NCI-H510A (cell line): ENCODE measurements at places on chromosomes 6 and 20.

GRCh38 chr6:80254716-80255115 lies 148.2 kb downstream of the BCKDHB start:
- DNase-seq = no peak

DNA sequence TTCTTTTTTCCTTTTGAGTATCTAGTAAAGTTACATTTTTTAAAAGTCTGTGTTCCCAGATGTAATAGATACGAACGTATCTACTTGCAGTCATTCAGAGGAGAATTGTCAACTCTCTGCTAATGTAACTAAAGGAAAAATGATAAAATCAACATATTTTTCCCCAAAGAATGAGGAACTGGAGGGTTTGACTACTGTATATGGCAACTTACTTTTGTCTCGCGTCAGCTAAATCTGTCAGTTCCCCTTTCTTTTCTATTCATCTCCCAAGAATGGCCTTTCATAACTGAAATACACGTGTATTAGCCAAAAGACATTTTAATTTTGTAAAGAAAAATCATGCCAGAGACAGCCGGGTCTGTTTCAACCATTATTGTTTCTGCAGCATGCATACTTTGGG lies 5.4 kb downstream of the EYA2 start:
- no peak for DNase-seq

DNA sequence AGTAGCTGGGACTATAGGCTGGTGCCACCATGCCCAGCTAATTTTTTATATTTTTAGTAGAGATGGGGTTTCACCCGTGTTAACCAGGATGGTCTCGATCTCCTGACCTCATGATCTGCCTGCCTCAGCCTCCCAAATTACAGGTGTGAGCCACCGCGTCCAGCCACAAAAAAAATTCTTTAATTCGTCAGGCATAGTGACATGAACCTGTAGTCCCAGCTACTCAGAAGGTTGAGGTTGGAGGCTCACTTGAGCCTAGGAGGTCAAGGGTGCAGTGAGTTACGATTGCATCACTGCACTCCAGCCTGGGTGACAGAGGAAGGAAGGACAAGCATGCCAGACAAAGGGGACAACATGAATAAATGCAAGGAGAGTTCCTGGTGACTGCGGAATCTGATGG lies 19.5 kb upstream of the ASXL1 start:
- DNase-seq = no peak

DNA sequence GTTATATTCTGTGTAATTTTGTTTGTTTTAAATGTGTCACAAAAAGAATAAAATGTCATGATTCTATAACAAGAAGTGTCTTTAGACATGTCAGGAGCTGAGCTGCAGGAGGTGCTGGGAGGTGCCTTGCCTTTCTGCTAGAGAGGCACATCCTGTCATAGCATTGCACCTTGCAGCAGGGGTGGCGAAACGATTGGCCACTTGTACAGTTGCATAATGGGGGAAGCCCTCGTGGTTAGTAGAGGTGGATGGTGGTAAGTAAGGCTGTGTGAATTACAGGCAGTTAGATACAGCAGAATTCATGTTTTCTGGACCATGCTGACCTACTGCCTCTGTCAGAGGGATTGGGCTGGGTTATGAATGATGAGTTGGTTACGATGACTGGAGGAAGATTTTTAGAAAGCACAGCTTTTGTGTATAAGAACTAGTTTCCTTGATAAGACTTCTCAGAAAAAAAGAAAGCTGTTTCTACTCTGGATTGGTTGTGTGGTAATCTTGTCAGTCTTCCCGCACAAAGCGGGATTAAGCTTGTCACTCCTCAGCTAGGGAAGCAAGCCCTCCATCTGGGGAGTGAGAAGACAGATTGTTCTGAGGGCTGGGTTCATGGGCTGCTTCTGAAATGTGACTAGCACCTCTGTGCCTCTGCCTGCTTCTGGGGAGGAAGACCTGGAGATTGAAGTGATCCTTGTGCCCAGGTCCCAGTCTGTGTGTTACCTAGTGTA lies 74.9 kb downstream of the FOXO3 start:
- DNase-seq = no peak

DNA sequence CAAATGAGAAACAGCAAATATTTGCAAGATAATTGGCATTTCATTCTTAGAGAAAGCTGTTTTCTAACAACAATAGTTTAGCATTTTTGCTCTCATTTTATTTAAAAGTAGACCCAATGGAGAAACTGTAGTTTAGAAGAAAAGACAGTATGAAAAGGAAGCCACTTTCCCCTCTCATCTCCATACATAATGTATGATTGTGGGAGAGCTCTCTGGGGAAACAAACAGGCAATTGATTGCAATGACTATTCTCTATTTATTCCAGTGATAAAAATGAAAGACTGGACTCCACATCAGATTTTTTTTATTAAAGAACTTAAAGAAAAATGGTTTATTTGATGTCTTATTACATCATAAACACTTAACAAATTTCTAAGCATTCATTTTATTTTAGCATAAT lies 116.8 kb upstream of the SASH1 start:
- no peak for DNase-seq

GRCh38 chr20:22795433-22795832 lies 211.1 kb upstream of the FOXA2 start:
- no peak for DNase-seq

DNA sequence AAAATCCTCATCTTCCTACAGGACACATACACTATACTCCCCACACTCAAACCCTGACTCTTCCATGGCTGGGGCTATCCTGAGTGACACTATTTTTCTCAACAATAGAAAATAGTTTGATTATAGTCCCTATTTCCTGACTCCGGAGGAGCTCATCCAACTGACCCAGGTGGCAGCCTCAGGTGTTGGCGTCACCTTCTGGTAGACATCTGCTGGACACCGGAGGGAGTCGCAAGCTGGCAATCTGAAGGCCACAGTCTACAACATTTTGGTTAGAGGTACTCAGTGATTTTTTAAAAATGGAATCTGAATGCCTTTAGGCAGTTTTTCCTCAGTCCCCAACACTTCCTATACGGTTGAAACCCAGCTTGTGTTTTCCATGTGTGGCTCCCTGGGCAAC lies 32.2 kb upstream of the OCSTAMP start:
- DNase-seq = no peak

GRCh38 chr6:134347885-134348805 lies 30.2 kb upstream of the SGK1 start:
- DNase-seq = no peak

- DNase-seq = no peak
Observed at GRCh38 chr6:166687070-166687878, 60.2 kb upstream of the RPS6KA2 start.

DNA sequence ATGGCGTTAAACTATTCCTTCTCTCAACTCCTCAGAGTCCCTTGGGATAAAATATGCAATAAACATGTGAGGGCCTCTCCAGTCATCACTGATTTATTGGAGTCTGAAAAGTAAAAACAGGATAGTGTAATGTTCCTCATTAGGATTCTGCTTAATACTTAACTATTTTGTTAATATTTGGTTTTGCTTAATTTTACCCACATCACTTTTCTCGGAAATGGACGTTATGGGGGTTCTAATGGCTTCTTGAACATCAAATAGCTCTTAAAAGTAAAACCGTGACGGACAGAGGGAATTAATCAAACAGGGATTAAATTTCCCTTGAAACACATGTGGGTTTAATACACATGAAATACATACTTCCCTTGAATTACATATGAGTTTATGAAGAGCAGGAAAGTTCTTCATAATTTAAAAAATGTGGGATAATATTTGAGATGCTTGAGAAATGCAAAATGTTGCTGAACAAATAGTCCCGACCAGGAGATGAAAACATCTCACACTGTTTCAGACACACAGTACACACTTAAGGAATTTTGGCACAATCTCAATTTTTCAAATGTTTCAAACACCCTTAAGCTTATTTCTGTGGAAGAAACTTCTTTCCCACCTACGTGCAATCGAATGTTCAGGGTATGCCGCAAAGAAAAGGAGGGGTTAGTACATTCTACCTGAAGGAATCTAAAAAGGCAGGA lies 38.4 kb upstream of the EIF2S2 start:
- no peak for DNase-seq

- no peak for DNase-seq
Observed at GRCh38 chr6:17091122-17091521, 10.7 kb upstream of the STMND1 start.

DNA sequence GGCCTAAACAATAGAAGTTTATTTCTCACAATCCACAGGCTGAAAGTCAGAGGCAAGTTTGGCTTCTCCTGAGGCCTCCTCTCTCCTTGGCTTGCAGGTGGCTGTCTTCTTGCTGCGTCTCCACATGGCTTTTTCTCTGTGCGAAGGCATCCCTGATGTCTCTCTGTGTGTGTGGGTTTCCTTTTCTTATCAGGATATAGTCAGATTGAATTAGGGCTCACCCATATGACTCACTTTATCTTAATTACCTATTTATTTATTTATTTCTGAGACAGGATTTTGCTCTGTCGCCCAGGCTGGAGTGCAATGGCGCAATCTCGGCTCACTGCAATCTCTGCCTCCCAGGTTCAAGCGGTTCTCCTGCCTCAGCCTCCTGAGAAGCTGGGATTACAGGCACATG lies 30.7 kb downstream of the LINC00237 start:
- no peak for DNase-seq

DNA sequence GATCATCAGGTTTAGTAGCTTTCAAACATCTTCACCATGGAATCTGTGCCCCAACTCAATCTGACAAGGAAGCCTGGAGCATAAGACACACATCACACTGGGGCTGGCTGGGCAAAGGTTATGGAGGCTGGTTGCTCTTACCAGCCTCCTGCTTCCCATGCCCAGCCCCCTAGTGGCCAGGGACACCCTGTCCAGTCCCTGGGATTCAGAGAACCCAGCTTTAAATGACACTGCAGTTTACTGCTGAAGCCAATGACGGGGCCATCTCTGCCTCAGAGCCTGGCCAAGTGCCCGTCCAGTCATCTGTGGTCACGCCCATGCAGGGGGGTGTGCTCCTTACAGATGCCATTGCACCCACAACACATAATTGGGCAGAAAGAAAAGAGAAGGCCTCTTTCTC lies 272.9 kb downstream of the SMOC2 start:
- DNase-seq = no peak

DNA sequence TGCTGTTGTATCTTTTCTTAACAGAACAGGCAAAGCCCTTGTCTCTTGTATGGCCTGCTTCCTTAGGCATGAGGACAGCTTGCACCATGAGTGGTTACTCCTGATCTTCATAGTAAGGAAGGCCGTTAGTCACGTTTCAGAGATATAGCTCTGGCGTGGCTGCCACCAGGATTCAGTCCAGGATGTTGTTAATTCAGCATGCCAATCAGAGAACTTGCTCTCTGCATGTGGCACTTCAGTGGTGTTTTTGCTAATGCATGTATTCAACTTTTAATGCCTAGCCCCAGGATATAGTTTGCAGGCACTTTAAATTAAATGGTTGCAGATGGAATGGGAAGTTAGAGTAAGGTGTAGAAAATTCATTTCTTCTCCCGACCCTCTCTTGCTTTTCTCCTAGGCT lies 20.0 kb downstream of the ARFGEF2 start:
- no peak for DNase-seq

- no peak for DNase-seq
Observed at GRCh38 chr20:32040142-32040953, 11.7 kb upstream of the HCK start.

DNA sequence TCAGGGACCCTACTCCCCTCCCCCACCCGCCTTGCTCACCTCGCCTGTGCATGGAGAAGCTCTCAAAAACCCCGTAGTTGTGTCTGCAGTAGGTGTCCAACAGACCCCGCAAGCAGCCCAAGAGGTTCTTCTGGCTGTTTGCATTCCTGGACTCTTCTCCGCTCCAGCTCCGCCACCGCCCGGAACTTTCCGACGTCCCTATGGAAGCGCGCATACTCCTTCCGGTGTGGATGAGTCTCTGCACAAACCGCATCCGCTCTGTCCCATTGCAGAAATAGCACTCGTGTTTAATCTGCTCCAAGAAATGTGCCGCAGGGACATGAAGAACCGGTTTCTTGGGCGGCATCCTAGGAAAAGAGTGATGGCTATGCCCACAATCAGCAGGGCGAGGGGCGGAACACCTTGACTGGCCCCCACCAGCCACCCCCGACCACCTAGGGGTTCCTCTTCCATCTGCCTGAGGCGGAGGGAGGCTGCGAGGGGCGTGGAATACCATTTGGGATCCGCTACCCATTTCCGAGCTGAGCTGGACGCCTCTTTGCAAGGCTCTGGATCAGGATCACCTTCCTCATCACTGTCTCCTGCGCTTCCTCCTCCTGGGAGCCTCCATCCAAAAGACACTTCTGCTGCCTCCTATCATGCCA lies 20.2 kb downstream of the HLA-DRA start:
- no peak for DNase-seq

- peak; percentile 22 for DNase-seq
Observed at GRCh38 chr6:2448826-2449571, 203.6 kb upstream of the GMDS start.

DNA sequence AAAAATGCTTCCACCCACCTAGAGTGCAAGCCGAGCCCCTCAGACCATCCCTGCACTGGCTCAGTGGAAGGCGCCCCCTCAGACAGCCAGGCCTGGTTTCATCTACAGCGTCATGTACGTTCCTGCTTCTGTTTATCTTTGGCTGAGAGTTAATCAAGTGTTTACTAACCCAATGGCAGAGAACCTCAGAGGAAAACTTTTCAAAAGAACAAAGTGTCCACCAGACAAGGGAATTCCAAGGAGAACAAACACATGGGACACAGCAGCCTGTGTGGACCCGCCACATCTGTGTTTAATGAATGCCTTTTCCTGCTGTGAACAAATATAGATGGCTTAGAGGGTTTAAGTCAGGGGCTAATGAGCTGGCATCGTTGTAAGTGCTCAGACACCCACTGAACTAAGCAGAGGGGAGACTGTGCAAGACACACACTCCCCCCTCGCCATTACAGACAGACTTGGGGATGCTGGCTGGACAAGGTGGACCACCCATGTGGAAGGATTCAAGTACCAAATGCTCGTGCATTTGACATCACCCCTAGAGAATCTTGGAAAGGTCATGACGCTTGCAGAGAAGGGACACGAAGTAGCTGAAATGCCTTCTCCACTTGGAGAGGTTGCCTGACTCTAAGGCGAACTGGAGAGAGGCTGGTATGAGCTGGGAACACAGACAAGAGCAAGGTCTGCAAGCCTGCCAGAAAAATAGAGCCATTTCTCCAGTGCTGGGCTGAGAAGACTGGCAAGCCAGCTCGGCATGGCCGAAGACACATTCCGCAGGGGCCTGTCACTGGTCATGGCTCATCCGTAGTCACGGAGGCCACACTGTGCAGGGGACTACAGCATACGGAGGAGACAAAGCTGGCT lies 53.5 kb upstream of the NXT1 start:
- DNase-seq = no peak

- DNase-seq = no peak
Observed at GRCh38 chr20:23138682-23139081, 52.6 kb upstream of the CD93 start.

DNA sequence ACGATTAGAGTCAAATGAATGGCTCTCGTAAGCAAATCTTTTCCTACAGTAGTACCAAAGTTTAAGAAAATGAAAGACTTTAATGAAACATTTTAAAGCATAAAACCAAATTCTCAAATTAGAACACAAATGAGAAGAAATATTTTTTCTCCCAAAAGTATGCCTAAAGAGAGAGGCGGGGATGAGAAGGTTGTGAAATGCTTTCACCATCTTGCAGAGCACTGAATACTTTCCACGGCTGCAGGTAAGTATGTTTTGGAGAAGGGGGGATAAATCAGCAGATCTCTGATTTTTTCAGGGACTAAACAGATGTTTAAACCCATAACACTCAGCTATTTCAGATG lies 277.1 kb downstream of the ADGB start:
- DNase-seq = no peak
